CD4-positive, alpha-beta T cell (primary cell): ENCODE measurements at places on chromosomes 3 and 15.

- DNase-seq: no peak
Observed at GRCh38 chr3:24589931-24590880, 95.6 kb upstream of the THRB start.

DNA sequence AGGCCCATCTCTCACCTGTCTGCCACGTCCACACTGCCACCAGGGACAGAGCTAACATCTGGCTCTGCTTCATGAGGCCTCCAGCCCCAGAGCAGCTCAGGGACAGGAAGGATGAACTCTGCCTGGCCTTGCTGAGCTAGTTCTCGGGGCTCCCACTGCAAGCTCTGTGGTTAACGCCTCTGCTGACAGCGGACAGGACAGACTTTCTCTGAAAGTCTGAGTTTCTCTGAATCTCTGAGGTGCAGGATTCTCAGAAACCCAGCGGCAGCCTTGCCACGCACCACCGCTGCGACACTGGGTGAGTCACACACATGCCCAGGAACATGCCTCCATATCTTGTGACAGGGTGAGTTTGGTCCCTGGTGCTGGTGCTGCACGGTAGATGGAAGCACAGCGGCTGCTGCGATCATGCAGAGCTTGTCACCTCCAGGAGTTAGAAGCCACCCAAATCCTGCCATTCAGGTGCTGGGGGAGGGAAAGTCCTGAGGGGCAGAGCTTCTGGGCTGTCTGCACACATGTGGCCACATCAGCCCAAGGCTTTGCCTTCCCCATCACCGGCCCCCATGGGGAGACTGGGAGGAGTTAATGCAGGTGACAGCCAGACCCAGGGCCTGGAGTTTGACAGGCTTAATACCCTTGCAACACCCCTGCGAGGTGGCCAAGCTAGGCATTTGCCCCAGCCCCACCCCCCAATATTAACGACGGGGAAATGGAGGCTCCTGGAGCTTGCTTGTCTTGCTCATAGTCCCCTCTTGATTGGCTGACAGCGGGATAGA, 267.0 kb downstream of the PLCL2 start:
- DNase-seq: peak; percentile 68

GRCh38 chr3:122014741-122015140, 7.3 kb downstream of the ILDR1 start:
- no peak for DNase-seq

DNA sequence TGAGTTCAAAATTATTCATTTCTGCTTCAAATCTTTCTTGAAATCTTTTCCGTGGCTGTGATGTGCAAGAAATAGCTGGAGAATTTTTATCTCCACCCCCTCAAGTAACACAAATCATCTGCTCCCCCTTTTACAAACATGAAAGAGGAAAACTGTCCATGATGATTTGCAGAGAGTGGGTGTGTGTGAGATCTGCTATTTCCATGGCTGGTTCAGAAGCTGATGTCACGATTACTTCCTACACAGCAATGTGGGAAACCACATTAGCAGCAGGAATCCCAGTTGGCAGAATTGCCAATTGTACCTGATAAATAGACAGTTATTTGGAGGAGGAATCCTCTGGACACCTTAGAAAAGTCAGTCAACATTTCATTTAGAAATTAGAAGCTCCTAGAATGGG, 75.2 kb upstream of the GRM7 start:
- DNase-seq: no peak

- DNase-seq: no peak
Observed at GRCh38 chr3:169665264-169666075, 2.0 kb upstream of the MECOM start.

GRCh38 chr15:97224191-97224641, 736.3 kb upstream of the ARRDC4 start:
- DNase-seq: no peak

DNA sequence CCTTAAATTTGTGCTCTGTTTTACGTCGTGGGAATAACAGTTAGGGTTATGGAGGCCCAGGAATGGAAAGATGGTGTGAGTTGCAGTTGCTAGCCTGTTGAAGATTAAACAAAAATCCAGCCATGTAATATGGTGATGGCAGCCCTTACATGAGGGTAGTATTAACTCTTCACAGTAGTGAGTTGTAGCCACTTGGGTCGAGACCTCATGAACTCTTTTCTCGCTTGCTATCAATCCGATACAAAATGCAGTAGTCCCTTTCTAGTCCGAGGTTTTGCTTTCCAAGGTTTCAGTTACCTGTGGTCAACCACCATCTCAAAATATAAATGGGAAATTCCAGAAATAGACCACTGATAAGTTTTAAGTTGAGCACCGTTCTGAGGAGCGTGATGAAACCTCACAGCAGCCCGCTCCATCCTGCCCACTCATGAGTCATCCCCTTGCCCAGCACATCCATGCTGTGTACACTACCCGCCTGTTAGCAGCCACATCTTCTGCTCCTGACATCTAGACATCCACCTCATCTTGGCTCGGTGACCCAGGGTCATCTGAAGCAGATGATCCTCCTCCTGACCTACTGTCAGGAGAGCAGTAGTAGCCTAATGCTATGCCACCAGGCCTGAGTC, 177.9 kb downstream of the CDIN1 start:
- no peak for DNase-seq

DNA sequence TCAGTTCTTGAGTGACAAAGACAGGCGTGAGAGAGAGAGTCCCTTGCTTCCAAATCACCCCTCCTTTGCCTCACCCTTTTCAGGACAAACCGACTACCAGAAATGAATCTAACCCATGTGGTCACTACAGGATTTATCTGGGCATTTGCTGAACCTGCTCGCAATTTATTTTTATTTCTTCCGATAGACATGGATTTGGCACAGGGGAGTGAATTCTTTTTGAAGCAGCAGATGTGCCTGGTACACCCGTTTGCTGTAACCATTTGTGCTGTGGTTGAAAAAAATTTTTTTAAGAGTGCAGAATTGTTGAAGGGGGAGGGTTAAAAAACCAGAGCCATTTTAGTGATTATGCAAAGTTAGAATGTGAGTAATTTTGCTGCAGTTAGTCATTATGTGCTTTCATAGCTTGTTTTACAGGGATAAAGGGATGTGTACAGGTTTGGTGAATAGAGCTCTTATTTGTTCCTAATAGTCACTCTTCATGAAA, 442.0 kb downstream of the LPP start:
- DNase-seq: no peak

DNA sequence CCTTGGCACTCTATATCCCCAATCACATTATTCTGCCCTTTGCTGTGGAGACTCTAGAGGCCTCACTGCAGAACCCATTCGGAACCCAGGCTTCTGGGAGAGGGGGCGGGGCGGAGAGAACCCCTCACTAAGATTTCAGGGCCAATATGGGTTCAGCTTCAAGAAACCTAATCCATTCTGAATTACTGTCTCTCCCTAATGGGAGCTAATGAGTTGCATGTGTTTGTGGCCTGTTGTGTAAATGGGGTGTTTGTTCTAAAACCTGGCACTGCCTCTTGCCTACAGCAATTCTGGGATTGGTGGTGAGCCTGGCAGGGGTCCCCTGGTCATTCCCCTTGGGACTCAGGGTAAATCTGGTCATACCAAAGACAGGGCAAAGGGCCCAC, 605 bp upstream of the RASL12 start:
- no peak for DNase-seq

DNA sequence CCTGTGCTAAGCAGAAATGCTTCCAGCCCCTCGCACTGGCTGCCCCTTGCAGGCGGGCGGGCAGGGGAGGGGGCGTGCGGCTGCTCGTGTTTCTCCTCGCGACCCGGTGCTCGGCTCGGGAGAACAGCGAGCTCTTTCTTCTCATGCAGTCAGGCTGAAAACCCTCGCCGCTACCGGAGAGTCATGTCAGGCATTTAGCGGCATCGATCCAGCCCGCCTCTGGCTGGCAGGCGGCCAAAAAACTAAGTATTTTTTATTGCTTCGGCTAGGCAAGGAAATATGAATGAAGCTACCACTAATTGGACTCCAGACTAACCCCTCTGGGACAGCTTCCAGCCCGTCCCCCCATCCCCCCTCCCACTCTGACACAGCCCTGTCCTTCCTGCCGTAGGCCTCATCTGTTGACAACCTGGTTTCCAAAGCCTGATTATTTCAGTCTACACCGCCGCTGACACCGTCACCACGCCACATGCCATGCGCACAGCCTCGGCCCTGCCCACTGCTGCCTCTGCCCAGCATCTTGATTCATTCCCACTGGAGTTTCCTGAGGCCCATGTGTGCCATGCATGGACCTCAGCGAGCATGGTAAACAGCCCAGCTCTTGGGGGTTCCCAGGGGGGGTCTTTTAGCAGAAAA, 35.3 kb downstream of the TLE3 start:
- DNase-seq: no peak

DNA sequence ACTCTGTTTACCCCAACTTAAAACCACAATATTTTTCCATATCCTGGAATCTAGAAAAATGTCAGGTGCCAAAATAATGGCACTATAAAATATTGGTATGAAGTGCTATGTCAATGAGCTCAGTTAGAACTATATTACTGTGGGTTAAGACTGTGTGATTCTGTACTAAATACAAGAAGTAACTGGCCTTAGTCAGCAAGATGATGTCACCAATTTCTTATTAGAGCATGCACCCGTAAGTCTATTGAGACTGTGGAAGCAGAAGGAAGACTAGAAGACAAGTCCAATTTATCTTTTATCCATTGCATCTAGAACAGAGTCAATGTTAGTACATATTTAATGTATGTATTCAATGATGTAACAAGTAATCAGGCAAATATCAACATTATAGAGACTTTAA, 25.0 kb downstream of the LRRC58 start:
- DNase-seq: no peak

DNA sequence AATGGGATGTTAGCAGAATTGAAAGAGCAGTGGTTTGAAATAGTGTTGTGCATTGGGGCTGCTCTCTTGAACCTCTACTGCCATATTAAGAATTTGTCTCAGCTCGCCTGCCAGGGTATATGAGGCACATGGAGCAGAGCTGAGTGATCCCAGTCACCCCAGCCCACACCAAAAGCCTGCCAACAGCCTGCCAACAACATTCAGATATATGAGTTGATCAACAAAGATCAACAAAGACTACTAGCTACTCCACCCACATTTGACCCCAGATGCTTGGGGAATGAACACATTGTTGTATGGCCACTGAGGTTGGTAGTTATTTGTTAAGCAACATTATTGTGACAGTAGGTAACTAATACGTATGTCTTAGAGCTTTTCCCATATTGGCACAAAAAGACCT, 570.9 kb upstream of the IL12A start:
- DNase-seq: no peak

DNA sequence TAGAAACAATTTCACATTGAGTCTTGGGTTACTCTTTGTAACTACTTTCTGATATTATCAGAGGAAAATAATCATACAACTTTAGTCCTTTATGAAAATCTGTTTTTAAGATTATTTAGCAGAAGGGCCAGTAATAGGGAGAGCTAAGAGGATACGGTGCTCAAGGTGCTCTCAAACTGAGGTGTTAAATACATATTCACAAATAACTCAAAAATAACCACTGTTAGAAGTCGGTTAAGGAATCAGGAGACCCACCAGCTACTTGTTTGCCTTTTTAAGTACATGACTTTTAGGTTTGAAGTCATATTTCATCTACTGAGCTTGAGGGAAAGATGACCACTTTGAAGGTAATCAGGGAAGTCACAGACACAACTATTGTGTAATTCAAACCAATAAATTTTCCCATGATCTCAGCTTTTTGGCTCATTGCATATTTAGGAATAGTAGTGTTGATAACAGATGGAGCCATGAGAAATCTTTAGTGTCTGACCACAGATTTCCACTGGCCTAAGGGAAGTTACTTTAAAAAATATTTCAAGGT, 1.4 kb upstream of the RSRC1 start:
- no peak for DNase-seq

DNA sequence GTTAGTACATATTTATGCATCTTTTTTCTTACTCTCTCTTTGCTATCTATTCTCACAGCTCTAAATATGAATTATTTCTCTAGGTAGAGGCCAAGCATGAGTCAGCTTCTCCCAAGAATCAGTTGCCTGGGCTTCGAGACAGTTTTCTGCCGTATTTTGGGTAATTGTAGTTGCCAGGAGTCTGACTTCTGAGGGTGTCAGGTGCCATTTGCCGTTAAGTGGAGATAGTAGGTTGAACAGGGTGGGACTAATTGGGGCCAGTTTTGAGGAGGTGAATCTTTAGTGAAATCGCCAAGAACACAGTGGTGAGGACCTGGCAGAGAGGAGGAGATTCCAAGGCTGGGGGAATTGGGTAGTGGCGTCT, 7.8 kb upstream of the NRROS start:
- DNase-seq: no peak

GRCh38 chr3:119582178-119582577, 2.9 kb downstream of the ADPRH start:
- no peak for DNase-seq

GRCh38 chr3:115363071-115363470, 216.0 kb upstream of the ZBTB20 start:
- no peak for DNase-seq

DNA sequence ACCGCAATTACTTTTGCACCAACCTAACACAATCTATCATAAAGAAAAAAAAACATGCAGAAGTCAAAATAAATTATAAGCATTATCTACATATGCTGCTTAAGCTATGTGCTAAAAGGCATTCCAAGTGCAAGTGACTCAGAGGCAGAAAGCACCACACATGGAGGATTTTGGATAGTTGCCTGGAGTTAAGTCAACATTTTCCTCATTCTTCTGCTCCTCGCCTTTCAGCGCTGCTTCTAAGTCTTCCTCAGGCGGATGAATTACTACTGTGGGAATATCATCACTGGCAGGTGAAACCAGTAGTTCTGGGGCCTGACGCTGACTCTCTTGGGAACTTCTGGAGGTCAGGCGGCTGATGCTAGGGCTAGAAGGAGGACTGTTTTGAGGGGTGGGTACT, 53.1 kb downstream of the SLC4A7 start:
- no peak for DNase-seq

- no peak for DNase-seq
Observed at GRCh38 chr3:195717416-195717815, 3.4 kb upstream of the MUC20 start.

DNA sequence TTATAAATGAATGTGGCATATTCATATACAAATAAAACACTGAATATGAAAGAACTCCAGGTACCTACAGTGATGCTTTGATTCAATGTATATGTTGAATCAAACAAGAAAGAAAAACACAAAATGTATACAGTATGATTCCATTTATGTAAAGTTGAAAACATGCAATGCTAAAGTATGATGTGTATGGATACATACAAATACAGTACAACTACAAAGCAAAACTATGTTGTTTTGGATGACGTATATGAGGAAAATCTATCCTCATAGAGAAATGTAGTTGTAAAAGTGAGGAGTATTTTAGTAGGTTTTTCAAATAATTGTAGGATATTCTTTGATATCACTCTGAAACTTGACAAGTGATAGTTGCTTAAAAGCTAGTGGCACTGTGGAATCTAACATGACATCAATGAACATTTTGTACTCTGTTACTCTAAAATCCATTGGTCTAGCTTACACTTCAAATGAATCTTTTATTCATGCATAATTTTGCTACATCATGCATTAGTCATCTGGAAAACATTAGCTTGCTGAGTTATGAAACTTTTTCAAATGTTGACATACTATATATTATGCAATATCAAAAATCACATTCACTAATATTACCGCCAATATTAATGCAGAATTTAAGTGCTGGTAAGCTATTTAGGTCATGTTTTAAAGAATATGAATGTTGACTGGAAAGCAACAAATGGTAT, 278.1 kb upstream of the CHRNA7 start:
- no peak for DNase-seq

GRCh38 chr15:66139591-66140207, 113.9 kb downstream of the MEGF11 start:
- DNase-seq: no peak

GRCh38 chr3:183253528-183254486, 754 bp downstream of the B3GNT5 start:
- DNase-seq: no peak

- DNase-seq: no peak
Observed at GRCh38 chr15:85047271-85047948, 65.8 kb downstream of the PDE8A start.
